Karpas-422 (cell line): ENCODE measurements at places on chromosomes 11 and 22.

DNA sequence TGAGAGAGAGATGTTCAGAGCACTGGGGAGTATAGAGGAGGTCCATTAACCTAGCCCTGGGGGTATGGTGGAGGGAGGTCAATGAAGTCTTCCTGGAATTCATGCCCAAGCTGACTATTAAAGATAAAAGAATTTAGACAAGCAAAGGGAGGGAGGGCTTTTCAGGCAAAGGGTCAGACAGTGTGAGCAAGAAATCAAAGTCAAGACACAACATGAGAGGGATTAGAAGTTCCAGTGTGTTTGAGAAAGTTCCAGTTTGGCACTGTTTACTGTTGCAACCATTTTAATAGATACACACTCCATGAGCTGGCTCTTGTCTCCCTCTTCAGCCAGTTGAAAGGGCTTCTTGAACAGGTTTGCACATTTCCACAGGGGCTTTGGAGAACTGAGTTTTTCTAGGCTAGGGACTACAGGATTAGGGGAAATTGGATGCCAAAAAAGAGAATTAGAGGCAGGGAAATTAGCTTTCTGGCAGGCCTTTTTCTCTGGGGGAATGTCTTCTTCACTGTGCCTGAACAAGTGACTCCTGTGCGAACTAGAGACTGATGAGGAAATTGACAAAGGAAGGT is 14.7 kb upstream of the NNMT start:
- DNase-seq: no peak

DNA sequence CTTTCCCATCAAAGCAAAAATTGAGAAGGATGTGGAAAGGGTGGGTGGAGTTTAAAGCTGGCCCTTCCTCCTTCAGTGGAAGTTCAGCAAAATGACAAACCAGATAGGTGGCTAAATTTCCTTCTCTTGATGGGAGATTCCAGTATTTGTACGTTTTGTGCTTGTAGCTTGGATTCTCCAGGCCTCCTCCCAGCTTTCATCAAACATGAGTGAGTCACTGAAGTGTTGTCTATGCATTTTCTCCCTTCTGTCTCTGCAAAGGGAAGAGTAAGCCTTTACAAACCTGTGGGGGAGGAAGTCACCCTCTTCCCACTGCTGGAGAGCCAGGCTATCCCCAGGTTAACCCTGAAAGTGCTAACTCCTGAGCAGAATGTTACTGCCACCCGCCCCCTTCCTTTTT is 6.4 kb downstream of the MARK2 start:
- no peak for DNase-seq

- DNase-seq: no peak
These were observed 93.7 kb downstream of the C11orf58 start for GRCh38 chr11:16832193-16832539.

GRCh38 chr22:37358917-37359316 is 68.4 kb downstream of the ELFN2 start:
- no peak for DNase-seq

- DNase-seq: no peak
These were observed 25.5 kb downstream of the CTTN start for GRCh38 chr11:70423523-70424505.

GRCh38 chr22:35971456-35972119 is 57.0 kb downstream of the RBFOX2 start:
- DNase-seq: no peak

GRCh38 chr22:48084729-48085050 is 1322.2 kb downstream of the TBC1D22A start:
- DNase-seq: peak; percentile 79

GRCh38 chr11:11963067-11963466 is 45.4 kb downstream of the DKK3 start:
- DNase-seq: no peak

DNA sequence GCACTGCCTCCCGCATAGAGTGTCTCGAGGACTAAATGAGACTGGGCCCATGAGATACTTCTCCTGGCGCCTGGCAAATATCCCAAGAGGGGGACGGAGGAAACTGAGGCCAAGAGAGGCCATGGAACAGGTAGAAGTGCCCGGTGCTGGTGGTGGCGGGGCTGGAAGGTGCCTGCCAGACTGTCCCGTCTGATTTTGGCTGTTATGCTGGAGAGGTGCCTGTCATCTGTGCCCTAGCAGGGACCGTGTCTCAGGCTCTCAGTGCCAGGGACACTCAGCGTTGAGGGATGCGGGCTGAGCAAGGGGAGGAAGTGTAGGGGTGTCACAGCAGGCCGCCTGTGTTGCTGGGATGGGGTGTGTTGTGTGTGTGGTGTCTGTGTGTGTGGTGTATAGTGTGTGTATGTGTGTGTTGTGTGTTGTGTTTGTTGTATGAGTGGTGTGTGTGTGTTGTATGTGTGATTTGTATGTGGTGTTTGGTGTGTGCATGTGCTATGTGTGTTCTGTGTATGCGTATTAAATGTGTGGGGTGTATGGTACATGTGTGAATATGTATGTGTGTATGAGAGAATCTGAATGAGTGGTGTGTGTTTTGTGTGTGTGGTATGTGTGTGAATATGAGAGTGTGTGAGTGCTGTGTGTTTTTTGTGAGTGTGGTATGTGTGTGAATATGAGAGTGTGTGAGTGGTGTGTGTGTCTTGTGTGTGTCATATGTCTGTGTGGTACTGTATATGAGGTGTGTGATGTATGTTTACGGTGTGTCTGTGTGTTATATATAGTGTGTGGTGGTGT is 21.3 kb upstream of the SHISAL1 start:
- DNase-seq: no peak

DNA sequence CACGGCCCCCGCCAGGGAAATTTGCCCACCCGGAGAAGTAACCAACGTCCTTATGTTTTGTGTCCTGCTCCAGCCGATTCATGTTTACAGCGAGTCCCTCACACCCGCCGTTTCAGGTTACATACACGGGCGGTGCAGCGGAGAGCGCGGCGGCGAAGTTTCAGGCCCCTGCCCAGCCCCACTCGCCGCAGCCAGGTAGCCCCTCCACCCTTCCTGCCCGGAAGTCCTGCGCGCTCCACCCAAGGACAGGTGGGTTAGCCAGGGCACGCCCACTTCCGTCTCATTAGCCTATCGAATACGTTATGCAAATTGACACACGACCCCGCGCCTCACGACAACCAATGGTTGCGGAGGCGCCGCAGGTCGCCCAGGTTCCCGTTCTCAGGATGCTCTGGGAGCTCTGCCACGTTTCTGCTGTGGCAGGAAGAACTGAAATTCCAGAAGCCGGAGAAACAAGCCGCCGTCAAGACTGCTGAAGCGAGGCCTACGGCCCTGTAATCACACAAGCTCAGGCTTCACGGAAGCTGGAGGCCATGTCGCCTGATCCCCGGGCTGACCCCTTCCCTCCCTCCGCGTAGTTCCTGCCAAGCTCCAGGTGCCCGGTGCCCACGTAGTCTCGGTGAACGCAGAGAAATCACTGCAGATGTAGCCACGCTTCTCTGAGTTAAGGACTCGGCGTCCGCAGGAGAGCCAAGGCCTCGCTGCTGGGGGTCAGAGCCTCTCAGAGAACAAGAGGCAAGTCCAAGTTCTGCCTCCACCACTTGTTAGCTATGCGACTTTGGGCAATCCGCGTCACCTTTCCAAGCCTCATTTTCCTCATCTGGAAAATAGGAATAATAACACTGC is 22.4 kb upstream of the MYH9 start:
- DNase-seq: no peak

DNA sequence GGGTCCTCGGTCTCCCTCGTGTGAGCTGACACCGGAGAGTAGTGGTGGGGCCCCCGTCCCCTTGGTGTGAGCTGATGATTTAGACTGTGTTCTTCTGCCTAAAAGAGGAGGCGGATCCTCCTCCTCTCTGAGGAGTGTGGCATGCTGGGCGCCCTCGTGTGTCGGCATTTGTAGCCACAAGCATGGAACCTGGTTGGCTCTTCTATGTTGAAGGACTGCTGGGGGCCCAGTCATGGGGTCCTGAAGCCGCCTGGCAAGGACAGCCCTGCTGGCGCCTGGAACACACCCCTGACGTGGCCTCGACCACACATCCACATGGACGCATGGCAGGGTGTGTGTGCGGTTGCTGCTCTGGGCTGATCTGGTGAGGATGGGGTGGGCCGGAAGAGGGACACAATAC is 50.2 kb downstream of the AP2A2 start:
- DNase-seq: peak; percentile 71

DNA sequence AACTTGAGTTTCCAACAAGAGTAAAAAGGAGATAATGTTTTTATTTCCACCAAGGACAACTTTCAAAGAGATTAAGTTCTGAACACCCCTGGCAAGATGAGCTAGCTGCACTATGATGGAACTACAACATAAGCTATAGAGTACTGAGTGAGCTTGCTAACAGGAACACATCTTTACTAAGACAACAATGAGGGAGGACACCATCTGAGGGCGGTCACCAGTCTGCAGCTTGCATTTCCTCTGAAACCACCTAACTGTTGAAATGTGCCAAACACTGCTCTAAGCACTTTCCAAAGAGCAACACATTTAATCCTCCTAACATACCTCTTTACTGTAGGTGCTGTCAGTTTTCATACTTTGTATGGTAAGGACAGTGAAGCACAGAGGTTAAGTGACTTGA is 68.4 kb downstream of the TCF20 start:
- DNase-seq: no peak

DNA sequence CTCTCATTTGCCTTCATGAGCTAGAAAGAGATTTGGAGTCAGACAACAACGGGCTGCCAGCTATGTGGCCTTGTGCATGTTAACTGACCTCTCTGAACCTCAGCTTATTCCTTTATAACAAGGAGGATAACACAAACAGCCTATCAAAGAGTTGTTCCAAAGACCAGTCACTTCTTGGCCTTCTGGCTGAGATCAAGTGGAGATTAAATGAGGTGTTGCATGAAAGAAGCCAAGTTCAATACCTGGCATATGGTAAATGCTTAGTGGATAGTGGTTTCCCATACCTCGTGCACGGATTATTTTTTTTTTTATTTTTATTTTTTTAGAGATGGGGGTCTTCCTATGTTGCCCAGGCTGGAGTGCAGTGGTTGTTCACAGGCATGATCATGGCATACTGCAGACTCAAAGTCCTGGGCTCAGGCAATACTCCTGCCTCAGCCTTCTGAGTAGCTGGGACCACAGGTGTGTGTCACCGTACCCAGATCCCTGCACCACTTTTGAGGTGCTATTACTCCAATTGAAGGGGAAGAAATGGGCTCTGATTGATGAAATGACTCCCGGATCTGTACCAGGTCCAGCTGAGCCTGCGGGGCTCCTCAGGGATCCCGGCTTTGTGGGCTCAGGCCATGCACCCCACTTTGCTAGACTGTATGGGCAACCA is 4.9 kb downstream of the LGALS1 start:
- no peak for DNase-seq

DNA sequence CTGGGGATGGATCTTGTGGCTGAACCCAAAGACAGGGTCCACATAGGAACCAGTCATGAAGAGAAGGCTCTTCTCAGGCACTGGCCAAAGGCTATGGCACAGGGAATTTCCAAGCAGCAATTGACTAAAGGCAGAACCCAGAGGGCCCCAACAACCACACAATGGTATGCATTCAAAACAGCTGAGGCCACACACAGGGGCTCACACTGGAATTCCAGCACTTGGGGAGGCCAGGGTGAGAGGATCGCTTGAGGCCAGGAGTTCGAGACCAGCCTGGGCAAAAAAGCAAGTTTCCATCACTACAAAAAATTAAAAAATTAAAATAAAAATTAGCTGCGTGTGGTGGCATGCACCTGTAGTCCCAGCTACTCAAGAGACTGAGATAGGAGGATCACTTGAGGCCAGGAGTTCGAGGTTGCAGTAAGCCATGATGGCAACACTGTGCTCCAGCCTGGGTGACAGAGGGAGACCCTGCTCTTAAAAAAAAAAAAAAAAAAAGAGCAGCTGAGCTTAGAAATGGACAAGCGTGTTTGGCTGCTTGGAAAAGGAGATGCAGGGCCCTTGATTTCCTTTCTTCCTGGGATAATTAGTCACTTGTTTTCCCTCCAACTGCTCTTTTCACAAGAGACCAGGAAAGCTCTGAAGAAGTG is 44.6 kb downstream of the MYH9 start:
- DNase-seq: no peak

GRCh38 chr22:29268511-29269229 is 602 bp downstream of the EWSR1 start:
- DNase-seq: peak; percentile 70

- no peak for DNase-seq
These were observed 64.0 kb downstream of the DKK3 start for GRCh38 chr11:11944444-11944843.

DNA sequence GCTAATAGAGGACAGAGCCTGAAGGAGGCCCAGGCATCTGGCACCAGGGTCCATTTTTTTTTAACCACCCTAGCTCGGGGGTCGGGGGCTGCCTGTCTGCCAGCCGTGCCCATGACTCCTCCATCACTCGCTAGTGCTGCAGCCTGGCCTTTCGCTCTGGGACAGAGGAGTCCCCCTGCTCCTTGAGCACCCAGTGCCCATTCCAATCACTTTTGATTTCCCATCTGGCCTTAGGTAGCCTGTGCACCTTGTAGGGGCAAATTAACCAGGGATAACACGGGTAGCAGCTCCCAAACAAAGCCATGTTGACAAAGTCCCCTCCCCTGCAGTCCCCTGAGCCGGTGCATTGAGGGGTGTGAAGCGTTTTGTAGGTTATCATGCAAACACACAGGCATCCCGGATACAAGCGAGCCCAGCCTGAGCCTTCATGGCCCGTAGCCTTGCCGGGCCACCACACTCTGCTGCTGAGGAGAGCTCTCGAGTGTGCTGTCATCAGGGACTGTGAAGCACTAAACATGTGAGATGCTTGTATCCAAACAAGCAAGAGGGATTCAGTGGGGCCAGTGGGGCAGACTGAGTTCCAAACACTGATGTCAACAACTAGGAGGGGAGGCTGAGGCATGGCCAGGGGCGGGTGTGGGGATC is 208.7 kb downstream of the DSCAML1 start:
- DNase-seq: peak; percentile 55

DNA sequence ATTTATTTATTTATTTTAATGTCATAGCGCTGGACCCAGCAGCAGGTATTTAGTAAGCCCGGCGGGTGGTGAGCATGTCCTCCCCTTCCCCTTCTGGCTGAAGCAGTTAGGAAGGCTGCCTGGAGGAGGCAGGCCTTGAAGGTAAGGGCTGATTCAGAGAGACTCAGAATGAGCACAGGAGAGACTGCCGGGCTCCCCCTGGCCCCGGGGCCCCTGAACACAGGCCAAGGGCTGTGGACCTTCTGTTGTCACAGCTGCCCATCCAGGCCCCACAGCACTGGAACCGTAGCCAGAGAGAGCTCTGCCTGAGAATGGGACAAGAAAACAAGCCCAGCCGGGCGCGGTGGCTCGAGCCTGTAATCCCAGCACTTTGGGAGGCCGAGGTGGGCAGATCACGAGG is 52.8 kb downstream of the KCNJ4 start:
- DNase-seq: peak; percentile 21

- no peak for DNase-seq
These were observed 1.3 kb downstream of the PLEKHA7 start for GRCh38 chr11:17012712-17013547.

DNA sequence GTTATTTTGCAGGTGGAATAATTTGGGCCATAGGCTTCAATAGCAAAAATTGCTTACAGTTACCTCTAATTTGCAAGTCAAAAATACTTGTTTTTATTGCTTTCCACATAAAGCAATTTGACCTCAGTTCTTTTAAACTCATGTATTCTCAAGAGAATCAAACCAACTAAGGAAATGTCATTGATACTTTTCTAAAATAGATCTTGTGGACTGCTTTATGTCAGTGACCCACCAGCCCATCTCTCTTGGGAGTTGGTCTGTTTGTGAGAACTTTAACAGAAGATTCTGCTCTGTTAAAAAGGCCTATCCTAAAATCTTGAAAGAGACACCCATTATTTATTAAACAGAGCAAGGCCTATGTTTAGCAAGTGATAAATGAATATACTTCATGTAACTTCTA is 75.2 kb downstream of the DDIAS start:
- peak; percentile 40 for DNase-seq
